ENCODE measurements at places on chromosomes 3 and 15.

DNA sequence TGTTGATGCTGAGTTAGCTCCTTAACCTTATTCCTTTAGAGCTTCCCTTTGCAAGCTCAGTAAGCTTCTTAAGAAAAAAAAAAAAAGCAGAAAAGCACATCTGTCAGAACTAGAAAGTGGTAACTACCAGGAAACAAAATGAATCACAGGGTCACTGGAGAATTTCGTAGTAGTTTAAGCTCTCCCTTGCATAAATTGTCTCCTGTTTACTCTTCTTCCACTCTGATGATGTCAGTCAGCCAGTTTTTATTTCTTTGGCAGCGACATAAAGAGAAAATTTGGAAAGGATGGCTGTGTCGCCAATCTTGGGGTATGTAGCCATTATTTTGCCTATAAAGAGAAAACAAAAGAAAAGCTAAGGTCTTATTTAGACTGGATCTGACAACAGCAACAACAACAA, 3.2 kb upstream of the GABRR3 start:
- no peak for DNase-seq

DNA sequence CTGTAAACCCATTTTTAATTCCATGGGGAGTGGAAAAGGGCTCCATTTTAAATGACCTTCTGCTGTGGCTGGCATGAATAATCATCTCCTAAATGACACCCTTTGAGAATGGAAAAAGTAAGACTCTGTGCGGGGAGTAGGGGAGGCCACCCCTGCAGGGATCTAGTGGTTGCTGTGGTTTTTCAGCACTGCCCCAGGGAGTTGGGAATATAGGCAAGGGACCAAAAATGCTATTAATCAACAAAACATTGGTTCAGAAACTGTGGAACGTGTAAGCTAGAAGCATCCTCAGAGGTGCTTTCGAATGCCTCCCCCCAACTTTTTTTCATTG, 30.1 kb upstream of the ADAMTS7 start:
- no peak for DNase-seq

DNA sequence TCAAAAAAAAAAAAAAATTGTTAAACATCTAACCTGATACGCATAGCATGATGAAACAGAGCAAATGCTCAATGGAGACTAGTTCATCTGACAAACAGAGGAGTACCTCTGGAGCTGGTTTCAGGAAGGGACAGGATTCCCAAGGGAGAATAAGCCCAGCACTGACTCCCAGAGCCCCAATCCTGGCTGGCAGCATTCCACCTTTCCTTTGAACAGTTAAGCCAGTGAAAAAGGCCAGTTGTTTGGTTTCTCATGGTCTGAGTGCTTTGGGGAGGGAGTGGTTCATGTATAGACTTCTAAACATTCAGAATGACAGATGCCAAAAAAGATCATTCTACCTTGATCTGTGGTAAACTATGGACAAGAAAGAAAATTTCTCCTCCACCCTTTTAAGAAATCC, 277.9 kb upstream of the RARB start:
- DNase-seq, result no peak

- DNase-seq, result no peak
These were observed 72.8 kb downstream of the CD200R1L start for GRCh38 chr3:112773864-112774263.

GRCh38 chr3:187172929-187173328, 24.4 kb upstream of the RTP1 start:
- DNase-seq, result no peak

- DNase-seq, result no peak
These were observed 18.2 kb upstream of the PSTPIP1 start for GRCh38 chr15:76976572-76977270.

DNA sequence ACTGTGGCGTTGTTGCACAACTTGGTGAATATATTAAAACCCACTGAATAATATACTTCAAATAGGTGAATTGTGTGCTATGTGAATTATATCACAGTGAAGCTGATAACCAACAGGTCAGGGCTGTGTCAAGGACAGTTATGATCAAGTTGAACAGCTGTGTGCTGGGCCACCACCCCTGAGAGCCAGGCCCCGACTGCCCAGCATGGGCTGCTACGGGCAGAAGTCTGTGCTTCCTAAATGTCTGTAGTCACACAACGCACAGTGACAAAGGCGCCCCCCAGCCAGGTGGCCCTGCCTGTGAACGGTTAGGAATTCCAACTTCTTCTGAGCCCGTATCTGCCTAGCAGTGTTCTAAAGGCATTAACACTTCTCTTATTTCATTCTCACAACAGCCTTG, 32.8 kb downstream of the TKT start:
- DNase-seq, result no peak

GRCh38 chr3:129594409-129594808, 12.1 kb downstream of the PLXND1 start:
- DNase-seq, result no peak

All from NCI-H187 (cell line).